Stimulated activated CD4-positive, alpha-beta T cell treated with anti-CD3 and anti-CD28 coated beads, Interleukin-1b, Interleukin-23, amount 100 ng/mL, for 1 hour (primary cell): ENCODE measurements at places on chromosomes 6 and 20.

DNA sequence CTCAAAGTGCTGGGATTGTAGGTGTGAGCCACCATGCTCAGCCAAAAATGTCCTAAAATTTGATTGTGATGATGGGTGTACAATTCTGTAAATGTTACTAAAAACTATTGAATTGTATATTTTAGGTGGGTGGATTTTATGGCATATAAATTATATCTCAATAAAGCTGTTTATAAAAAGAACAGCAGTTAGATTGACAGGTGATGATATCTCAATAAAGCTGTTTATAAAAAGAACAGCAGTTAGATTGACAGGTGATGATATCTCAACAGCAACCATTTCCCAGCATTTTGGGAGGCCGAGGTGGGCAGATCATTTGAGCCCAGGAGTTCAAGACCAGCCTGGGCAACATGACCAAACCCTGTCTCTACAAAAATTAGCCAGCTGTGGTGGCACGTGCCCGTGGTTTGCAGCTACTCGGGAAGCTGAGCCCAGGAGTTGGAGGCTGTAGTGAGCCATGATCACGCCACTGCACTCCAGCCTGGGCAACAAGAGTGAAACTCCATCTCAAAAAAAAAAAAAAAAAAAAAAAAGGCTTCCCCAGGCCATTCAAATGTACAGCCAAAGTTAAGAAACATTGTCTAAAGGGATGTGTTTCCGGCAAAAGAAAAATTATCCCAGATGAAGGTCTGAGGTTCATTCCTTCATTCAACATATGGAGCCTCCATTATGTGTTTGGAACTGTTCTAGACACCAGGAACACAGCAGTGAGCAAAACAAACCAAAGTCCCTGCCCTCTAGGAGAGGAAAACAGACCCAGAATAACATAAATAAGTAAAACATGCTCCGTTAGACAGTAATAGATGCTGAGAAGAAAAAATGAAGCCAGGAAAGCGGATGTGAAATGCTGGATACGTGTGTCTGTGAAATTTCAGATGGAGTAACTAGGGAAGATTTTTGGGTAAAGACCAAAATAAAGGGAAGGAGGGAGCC is 1.6 kb upstream of the RBCK1 start:
- DNase-seq = no peak

DNA sequence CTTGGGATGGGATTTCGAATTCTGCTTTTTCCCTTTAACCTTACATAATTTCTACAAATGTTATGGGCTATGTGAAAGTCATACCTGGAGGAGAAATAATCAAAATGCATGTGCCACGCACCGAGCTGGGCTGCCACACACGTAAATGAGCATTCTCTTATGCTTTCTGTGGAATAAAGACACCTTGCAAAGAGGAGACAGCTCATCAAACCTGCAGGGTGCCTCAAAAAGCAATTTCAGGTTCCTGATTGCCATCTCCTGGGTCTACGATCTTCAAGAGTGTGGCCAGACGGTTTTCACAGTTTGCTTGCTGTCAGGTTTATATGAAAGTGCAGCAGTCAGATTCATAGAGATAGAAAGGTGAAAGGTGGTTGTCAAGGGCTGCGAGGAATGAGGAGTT is 36.6 kb downstream of the DUSP22 start:
- no peak for DNase-seq

GRCh38 chr6:166031275-166031674 is 136.4 kb downstream of the TBXT start:
- no peak for DNase-seq

DNA sequence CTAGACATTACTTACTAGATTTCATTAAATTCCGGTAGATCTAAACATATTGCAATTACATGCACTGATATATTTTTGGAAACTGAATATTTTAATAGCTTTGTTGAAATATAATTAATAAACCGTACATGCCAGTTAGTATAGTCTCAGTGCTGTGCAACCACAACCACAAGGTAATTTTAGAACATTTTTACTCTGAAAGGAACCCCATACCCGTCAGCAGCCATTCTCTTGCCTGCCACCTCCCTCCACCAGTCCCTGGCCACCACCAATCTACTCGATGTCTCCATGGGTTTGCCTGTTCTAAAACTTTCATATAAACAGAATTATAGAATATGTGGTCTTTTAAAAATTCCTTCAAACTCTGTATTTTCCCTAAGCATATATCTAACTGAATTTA is 293.9 kb downstream of the THBS2 start:
- no peak for DNase-seq

GRCh38 chr20:2838847-2839671 is 1.4 kb downstream of the PCED1A start:
- DNase-seq = no peak

DNA sequence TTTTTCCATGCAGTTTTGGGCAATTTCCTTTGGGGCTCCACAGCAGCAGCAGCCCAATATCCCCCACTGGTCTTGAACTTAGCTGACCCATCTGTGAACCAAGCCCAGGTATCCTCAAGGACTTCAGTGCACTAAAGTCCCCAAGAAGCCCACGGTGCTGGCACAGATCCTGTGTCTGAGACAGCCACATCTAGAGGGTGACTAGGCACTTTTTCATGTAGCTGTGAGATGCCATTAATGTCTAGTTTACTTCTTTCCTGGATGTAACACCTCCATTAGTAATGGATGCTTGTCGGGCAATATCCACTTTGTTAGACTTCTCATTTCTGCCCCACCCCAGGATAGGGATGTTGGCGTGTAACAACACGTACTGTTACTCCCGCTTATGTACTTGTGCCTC is 176.2 kb upstream of the PROKR2 start:
- DNase-seq = no peak

DNA sequence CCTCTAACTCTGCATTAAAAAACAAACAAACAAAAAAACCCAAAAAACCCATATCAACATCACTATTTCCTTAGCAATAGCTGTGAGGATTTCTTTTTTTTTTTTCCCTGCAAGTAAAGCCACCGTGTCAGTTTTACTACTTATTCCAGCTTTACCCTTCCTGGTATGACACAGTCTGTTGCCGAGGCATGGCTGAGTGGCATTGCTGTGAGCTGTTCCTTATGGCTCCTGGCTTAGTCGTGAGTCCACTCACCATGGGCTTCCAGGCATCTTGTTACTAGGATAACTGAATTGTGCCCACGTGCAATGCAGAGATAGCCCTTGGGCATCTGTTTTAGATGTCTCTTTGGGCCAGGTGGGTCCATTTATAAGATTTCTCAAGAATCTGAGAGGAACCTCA is 84.8 kb downstream of the LRRC1 start:
- DNase-seq = no peak

GRCh38 chr6:170505306-170505705 is 47.8 kb downstream of the PSMB1 start:
- DNase-seq = no peak

- DNase-seq = no peak
Measured at GRCh38 chr6:88374553-88374952, 208.4 kb upstream of the CNR1 start.

- no peak for DNase-seq
Measured at GRCh38 chr6:158387578-158387977, 75.3 kb downstream of the TULP4 start.

- DNase-seq = no peak
Measured at GRCh38 chr6:106167096-106167814, 81.1 kb downstream of the PRDM1 start.

DNA sequence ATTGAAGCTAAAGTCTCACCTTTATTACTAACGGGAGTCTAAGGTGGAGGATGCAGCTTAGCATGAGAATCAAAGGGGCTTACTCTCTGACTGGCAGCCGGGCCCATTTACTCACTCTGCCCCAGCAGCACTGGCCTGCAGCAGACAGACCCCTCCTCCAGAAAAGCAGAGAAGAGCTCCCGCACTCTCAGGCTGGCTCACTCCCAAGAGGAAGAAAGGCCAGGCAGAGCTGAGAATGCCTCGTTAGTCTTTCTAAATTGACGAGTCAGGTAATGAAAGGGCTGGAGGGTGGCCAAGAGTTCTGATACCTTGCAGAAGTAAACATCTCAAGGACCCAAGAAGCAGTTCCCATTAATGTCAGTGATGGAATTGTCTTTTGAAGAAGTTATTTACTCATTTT is 44.5 kb upstream of the IL20RA start:
- DNase-seq = no peak

DNA sequence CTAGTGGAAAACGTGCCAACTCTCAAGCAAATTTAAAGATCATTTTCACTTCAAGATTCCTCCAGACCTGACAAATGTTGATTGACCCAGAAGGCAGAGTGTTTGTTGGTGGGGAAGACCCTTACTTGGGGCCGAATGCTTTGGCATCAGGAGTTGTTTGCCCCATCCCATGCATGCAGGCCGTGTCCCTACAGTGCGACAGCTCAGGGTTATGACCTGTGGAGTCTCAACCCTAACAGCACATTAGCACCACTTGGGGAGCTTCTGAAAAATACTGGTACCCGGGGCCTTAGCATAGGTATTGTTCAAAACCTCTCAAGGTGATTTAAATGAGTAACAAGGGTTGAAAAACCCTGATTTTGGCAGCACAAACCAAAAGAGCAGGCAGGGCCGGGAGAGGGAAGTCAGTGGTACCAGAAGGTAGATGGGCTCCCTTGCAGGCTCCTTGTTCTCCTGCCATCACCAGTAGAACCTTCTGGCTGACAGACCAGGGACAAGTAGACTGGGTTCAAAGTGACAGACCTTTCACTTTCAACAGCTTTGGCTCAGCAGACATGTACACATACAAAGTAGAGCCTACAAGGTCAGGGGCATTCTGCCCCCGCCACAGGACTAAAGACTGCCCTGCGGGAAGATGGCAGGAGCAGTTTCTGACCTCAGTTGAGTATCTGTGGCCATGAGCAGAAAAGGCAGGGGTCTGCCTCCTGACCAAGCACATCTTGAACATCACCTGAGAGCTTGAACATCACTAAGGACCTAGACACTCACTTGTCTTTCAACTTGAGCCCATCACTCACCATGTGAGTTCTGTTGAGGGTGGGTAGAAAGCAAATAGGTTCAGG is 39.6 kb downstream of the PLCG1 start:
- no peak for DNase-seq

GRCh38 chr20:22601361-22602141 is 17.2 kb upstream of the FOXA2 start:
- no peak for DNase-seq

- DNase-seq = no peak
Measured at GRCh38 chr6:39905640-39905975, 28.7 kb downstream of the MOCS1 start.

GRCh38 chr6:40978687-40979289 is 60.2 kb downstream of the UNC5CL start:
- no peak for DNase-seq

DNA sequence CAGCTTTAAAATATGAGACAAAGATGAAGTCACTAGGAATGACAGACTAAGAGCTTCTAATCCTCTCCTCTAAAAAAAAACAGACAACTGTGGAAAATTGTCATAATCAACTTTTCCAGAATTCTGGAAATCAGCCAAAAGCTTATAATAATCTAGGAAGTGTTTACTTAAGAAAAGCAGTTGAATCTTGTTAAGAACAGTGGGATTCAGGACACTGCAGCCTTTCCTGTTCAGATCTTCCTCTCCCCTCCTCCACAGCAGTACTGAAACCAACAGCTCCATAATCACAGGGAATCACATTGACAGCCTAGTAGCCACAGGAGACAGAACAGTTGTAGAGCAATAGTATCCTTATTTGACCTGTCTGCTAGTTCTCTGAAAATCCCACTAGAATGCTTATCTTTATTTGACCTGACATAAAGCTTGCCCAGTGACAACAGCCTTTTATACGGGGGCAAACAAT is 41.6 kb downstream of the IBTK start:
- no peak for DNase-seq

DNA sequence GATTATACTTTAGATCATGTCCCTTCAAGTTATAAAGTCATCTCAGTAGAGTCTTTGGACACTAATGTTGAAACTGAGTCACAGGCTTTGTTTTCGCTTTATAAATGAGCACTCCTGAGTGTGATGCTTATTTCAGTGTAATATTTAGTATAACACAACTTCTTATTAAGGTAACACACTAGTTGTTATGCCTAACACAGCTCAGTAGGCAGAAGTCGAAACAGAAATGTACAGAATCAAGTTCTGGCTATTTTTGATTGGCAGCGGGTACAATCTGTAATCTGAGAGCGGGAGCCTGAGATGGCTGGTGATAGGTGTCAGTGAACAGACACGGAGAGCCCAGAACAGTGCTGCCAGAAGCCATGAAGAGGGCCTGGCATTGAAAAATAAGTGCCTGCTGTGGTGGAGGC is 11.4 kb downstream of the HECA start:
- no peak for DNase-seq

DNA sequence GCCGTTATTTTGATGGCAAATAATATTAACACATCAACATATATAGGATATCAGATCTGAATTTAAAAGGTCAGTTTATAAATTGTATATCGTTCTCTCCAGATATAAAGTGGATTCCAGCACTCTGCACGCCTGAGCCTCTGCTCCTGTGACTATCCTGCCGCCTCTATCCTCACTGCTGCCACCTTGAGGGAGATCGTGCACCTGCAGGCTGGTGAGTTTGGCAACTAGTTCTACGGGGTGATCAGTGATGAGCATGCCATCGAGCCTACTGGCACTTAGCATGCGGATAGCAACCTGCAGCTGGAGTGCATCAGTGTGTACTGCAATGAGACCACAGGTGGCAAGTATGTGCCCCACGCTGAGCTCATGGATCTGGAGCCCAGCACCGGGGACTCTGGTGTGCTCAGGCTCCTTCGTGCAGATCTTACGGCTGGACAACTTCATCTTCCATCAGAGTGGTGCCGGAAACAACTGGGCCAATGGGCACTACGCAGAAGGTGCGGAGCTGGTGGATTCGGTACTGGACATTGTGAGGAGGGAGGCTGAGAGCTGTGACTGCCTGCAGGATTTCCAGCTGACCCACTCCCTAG is 84.9 kb downstream of the FBXO5 start:
- peak; percentile 42 for DNase-seq

DNA sequence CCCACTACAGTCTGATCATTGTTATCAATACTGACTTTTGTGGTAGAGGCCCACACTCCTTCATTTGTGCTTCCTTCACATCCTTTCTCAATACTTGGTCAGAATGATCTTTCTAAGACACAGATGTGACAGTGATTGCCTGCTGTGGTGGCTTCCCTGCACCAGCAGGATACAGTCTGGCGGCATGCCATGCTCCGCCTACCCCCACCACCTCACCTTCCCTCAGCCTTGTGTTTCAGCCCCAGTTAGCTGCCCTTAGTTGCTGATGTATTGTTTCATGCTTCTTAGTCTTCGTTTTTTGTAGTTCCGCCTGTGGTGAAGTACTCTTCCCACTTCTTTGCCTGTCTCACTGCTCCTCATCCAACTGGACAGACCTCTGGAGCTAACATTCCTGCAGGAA is 10.9 kb downstream of the LRRC1 start:
- no peak for DNase-seq

GRCh38 chr6:17233531-17233930 is 47.6 kb upstream of the RBM24 start:
- no peak for DNase-seq

- DNase-seq = no peak
Measured at GRCh38 chr6:25883991-25884390, 9.9 kb upstream of the SLC17A3 start.
